ENCODE measurements at places on chromosomes 2 and 18. TPM values are rescaled to one million over a fixed set of nuclear protein-coding genes. Genes with fewer than 3 reads are reported as not detected.

DNA sequence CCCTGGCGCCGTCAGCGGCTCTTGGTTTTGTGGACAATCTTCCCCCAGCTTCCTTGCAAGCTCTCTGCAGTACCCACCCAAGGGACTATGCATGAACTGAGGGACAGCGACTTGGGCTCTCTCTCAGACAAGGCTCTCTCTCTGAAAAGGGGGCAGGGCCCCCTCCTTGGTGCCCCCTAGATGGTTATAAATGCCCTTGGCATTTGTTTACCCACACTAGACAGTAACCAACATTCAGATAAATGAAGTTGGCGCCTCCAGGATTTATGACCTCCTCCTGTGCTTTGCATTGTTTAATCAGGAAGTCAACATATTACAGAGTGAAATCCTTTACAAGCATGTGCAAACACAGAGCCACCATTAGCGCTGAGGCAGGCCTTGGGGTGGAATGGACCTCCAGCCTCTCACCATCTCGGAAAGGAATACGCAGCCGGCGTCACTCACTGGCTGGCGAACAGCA, 547.4 kb upstream of the ID2 start:
- no peaks in the 10 kb centered on the region for H3K27me3 ChIP-seq
- H3K36me3 ChIP-seq, result no peaks in the 10 kb centered on the region
- H3K4me1 ChIP-seq, result peaks cover 24% of the 10 kb centered on the region

DNA sequence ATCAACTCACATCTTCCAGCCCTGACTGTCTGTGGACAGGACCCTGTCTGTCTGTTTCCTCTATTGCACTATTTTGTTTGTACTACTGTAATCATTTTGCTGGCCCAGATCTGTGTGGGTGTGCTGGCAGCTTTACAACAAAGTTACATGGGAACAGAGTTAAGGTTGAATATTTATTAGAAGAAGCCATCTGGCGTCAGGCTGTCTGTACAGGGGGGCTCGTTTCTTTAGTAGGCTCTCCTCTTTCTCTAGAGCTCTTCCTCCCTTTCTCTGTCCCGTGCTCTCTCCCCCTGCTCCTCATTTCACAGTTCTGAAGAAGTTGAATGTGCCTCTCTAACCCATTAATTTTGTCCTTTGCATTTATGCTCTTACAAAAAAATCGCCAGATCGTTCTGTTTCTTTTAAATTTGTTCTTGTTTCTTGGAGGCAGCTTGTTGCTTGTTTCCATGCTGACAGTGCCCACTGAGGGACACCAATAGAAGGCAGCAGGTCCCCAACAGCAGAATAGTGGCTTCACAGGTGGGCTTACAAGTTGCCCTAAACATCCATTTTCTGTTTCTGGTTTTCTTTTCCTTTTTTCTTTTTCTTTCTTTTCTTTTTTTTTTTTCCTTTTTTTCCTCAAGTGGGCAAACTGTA, 315.2 kb upstream of the ZEB2 start:
- no peak overlapping the region for H3K4me3 ChIP-seq
- no peaks in the 10 kb centered on the region for H3K4me1 ChIP-seq
- H3K36me3 ChIP-seq, result no peaks in the 10 kb centered on the region
- DNase-seq, result no peak
- H3K27ac ChIP-seq, result peak overlapping the region; percentile 6

DNA sequence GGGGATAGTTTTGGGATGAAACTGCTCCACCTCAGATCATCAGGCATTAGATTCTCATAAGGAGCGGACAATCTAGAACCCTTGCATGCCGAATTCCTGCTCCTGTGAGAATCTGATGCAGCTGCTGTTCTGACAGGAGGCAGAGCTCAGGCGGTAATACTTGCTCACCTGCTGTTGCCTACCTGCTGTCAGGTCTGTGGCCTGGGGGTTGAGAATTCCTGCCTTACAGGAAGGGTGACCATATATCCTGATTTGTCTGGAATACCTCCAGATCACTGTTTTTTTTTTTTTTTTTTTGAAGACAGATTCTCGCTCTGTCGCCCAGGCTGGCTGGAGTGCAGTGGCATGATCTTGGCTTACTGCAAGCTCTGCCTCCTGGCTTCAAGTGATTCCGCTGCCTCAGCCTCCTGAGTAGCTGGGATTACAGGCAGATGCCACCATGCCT, 21.7 kb downstream of the ACSL3 start:
- no peak overlapping the region for H3K4me3 ChIP-seq
- no peaks in the 10 kb centered on the region for H3K27me3 ChIP-seq
- no peaks in the 10 kb centered on the region for H3K36me3 ChIP-seq
- peaks cover 22% of the 10 kb centered on the region for H3K4me1 ChIP-seq
- no peak overlapping the region for H3K27ac ChIP-seq

- H3K4me3 ChIP-seq, result no peak overlapping the region
- H3K27me3 ChIP-seq, result no peaks in the 10 kb centered on the region
- H3K36me3 ChIP-seq, result no peaks in the 10 kb centered on the region
- DNase-seq, result peak; percentile 13
- no peaks in the 10 kb centered on the region for H3K4me1 ChIP-seq
Observed at GRCh38 chr2:196337208-196337953, 166.0 kb upstream of the STK17B start.

DNA sequence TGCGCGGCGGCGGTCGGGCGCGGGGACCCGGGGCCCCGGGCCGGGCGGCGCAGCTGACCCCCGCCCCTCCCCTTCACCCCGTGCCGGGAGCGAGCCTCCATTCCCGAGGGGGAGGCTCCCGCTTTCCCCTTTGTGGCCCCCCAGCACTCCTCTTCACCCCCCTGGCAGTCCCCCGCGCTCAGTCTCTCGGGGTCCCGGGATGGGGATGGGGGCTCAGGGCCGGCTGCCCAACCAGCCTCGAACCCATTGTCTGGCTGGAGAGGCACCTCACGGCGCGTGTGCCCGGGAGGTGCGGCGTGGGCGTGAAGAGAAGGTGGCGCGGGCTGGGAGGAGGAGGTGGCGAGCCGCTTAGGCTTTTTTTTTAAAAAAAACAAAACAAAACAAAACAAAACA, 748 bp downstream of the FMNL2 start:
- peak overlapping the region; percentile 86 for H3K27ac ChIP-seq
- no peaks in the 10 kb centered on the region for H3K36me3 ChIP-seq
- peak overlapping the region; percentile 85 for H3K4me3 ChIP-seq
- no peaks in the 10 kb centered on the region for H3K27me3 ChIP-seq
- peaks cover 24% of the 10 kb centered on the region for H3K4me1 ChIP-seq
- no peak for DNase-seq

GRCh38 chr2:181036445-181036844, 56.0 kb downstream of the UBE2E3 start:
- no peak overlapping the region for H3K27ac ChIP-seq
- no peak for DNase-seq
- no peaks in the 10 kb centered on the region for H3K4me1 ChIP-seq
- H3K27me3 ChIP-seq, result no peaks in the 10 kb centered on the region
- no peaks in the 10 kb centered on the region for H3K36me3 ChIP-seq
- H3K4me3 ChIP-seq, result no peak overlapping the region

GRCh38 chr2:74239346-74239745, 40.9 kb downstream of the MTHFD2 start:
- no peak overlapping the region for H3K4me3 ChIP-seq
- H3K27me3 ChIP-seq, result no peaks in the 10 kb centered on the region
- H3K36me3 ChIP-seq, result no peaks in the 10 kb centered on the region
- DNase-seq, result no peak
- H3K4me1 ChIP-seq, result no peaks in the 10 kb centered on the region

DNA sequence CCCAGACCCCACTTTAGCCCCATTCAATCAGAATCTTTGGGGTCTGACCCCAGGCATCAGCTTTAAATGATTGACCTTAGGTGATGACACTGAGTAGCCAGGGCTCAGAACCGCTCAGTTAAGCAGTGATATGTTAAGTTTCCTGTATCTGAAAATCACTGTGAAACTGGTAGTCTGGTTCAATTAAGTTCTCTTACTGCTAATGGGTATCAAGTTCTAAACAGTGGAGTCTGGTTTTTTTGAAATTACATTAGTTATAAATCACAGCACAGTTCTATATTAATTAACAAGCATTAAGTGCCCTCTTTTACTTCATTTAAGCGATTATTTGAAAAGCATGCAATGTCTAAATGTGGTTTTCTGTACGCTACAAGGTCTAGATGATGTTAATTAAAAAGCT, 117.9 kb downstream of the HAUS1 start:
- H3K27me3 ChIP-seq, result no peaks in the 10 kb centered on the region
- no peak for DNase-seq
- no peaks in the 10 kb centered on the region for H3K36me3 ChIP-seq
- no peak overlapping the region for H3K27ac ChIP-seq
- H3K4me1 ChIP-seq, result no peaks in the 10 kb centered on the region

DNA sequence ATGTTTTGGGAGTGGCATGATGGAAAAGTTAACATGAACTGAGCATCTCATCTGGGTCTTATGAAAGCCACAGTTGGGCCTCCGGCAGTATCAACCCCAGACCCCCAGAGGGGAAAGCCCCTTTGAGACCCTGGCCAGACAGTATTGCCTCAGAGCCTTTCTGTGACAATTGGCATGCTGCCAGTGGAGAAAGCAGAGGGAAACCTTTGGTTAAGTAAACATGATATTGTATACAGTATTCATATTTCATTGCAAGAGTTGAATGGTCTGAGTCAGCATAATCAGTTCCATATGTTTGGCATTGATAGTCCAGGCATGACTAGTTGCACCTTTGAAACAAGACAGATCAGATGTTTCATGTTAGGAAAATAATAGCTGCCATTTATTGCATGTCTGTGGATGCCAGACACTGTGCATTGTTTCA, 20.0 kb downstream of the MERTK start:
- no peaks in the 10 kb centered on the region for H3K36me3 ChIP-seq
- no peak overlapping the region for H3K27ac ChIP-seq
- H3K4me3 ChIP-seq, result no peak overlapping the region
- peaks cover 16% of the 10 kb centered on the region for H3K4me1 ChIP-seq

DNA sequence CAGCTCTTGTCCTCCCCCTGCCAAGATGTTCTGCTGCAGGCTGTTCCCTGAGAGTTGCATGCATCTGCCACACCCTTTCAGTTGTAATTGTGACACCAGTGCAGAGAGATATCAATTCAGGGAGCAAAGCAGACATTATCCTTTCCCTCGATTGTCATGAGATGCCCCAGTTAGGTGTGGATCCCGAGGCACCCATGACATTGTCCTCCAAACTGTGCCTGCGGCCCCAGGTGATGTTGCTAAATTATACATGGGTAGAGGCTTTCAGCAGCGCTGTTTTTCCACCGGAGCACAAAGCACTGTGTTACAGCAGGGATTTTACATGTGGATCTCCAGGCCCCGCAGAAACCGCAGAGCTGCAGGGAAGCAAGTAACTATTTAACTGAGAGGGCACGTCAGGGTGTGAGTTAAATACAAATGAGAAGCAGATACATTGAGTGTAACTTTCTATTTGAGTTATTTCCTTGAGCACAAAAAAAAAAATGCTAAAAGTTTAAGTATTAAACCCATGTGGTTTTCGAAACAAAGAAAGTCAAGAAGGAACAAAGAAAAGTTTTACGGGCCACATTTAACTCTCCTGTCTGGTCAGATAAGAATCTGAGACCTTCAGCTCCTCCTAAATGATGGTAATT, 90.3 kb upstream of the BCL2L11 start:
- H3K4me3 ChIP-seq, result no peak overlapping the region
- H3K27ac ChIP-seq, result peak overlapping the region; percentile 76
- H3K4me1 ChIP-seq, result peaks cover 33% of the 10 kb centered on the region
- no peaks in the 10 kb centered on the region for H3K27me3 ChIP-seq
- DNase-seq, result peak; percentile 35

DNA sequence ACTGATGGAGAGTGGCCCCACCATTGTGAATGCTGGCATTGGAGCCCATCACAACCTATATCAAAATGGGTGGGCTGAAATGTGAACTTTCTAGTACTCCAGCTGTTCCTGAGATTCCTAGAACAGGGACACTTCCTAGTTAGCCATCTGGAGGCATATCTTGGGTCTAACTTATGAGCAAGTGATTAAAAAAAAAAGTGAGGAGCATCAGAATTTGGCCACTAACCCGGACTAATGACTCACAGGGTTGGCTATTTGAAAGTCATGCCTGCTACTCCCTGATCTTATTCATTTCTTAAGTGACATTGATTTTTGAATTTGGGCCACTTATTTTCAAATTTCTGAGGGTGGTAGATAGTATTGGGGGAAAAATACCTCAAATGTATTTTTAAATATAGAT, 216.6 kb downstream of the HRH4 start:
- no peaks in the 10 kb centered on the region for H3K4me1 ChIP-seq
- H3K27me3 ChIP-seq, result no peaks in the 10 kb centered on the region
- H3K36me3 ChIP-seq, result no peaks in the 10 kb centered on the region
- DNase-seq, result no peak
- no peak overlapping the region for H3K4me3 ChIP-seq

- no peaks in the 10 kb centered on the region for H3K27me3 ChIP-seq
- H3K36me3 ChIP-seq, result no peaks in the 10 kb centered on the region
Observed at GRCh38 chr2:190840569-190841172, 40.0 kb upstream of the GLS start.

- no peaks in the 10 kb centered on the region for H3K36me3 ChIP-seq
- peaks cover 19% of the 10 kb centered on the region for H3K27me3 ChIP-seq
- peak; percentile 83 for DNase-seq
- peaks cover 7% of the 10 kb centered on the region for H3K4me1 ChIP-seq
- no peak overlapping the region for H3K27ac ChIP-seq
Observed at GRCh38 chr18:63936156-63936931, 12.8 kb upstream of the HMSD start.

DNA sequence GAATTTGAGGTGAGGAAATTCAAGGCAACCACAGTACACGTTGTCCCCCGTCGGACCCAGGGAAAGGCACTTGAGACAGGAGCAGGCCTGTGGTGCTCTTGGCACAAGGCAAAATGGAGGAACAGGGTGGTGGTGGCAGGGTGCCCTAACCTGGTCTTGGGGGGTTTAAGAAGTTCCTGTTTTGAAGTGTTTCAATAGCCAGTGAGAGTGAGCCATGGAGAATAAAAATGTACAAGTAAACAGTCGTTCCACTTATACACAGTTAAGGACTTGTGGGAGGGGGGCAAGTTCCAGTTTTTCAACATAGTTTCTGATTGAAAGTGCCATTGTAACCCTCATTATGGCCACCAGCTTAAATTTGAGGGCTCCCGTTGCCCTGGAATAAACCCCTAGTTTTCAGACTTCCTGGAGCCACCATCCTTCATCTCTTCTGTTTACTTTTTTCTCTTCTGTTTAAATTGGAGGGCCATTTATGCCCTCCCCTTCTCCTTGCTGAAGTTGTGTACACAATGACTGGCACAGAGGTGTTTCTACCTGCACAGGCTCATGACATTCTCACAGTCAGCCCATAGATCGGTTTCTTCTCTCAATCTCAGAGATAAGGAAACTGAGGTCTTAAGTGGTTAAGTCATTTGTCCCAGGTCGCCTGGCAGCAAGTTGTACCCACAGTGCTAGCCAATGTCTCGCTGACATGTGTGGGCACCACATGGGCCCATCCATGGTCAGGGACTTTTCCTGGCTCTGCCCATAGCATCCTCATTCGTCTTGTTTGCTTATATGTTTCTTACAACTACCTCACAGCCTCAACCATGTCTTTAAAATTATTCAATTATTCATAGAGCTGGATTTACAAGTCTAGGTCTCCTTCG, 66.0 kb upstream of the ST3GAL5 start:
- DNase-seq, result no peak
- no peaks in the 10 kb centered on the region for H3K4me1 ChIP-seq
- H3K27ac ChIP-seq, result no peak overlapping the region

The FRZB gene
- total RNA-seq, result 2.4 TPM

The IL1RN gene
- total RNA-seq, result 0.40 TPM

The FBXO36 gene
- total RNA-seq, result 0.75 TPM

The ZNF521 gene
- total RNA-seq, result 6.4 TPM

The TPO gene
- 4.5 TPM for total RNA-seq

The C2orf66 gene
- total RNA-seq, result not detected

The NOP58 gene
- 54.9 TPM for total RNA-seq

All from transverse colon (tissue), 4 donors.